ENCODE measurements at places on chromosomes 1 and 21.

GRCh38 chr1:71823708-71824305 lies 458.5 kb downstream of the NEGR1 start:
- no peak for DNase-seq

GRCh38 chr1:14949270-14949835 lies 204.2 kb upstream of the TMEM51 start:
- no peak for DNase-seq

DNA sequence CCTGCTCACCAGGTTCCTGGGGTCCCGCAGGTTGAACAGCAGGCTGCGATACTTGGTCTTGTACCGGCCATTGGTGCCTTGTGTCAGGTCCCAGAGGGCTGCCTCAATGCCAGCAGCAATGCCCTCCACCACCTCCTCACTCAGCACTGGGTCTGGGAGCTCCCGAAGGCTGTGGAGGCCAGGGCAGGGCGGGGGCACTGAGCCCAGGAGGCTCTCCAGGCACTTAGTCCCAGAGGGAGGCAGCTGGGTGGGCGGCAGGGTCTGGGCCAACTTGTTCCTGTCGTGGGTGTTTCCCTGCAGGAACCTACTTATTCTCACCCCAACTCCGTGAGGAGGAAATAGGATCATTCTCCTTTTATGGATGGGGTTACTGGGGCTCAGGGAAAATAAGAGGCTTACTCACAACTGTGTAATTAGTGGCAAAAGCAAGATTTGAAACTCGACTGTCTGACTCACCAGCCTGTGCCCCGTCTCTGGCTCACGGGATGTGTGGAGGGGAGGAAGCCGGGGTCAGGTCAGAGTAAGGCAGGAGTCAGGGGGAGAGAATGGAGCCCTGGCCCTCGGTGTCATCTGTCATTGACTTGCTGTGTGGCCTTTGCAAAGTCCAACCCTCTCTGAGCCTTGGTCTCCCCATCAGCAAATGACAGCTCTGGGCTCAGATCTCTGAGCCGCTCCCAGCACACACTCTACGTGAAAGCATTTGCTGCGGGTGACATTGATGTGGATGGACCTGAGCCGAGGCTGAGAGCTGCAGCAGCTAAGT lies 17.2 kb downstream of the SPOCD1 start:
- DNase-seq: no peak

DNA sequence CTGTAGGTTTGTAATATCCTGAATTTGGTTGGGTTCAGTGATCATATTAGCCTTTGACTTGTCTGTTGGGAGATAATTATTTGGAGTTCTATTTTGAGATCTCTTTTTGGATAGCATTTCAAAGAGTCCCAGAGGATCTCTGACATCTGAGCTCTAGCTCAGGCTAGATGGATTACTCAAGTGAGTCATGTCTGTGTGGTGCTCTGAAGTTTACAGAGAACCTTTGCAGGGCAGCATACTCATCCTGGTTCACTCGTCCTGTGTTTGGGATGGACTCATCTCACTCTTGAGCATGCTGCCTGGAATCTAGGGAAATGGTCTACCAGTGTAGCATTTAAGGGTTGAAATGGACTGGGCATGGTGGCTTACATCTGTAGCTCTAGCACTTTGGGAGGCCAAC lies 29.4 kb upstream of the BMP8A start:
- DNase-seq: no peak

DNA sequence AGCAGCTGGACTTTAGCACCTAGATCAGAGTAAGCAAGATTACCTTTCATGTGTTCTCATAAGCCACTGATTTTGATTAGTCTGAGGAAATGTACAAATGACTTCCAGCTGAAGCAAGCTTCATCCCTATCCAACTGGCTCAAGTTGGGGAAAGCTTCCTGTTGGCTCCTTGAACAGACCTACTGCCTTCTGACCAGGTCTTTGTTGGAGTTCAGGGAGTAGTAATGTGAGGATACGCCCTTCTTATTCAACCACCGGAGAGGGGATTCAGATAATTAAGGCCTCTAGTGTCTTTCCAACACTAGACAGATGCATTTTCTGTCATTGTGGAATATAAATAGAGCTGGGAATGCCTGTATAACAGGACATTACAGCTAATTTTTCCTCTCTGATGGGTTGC lies 268.9 kb downstream of the TGFB2 start:
- no peak for DNase-seq

DNA sequence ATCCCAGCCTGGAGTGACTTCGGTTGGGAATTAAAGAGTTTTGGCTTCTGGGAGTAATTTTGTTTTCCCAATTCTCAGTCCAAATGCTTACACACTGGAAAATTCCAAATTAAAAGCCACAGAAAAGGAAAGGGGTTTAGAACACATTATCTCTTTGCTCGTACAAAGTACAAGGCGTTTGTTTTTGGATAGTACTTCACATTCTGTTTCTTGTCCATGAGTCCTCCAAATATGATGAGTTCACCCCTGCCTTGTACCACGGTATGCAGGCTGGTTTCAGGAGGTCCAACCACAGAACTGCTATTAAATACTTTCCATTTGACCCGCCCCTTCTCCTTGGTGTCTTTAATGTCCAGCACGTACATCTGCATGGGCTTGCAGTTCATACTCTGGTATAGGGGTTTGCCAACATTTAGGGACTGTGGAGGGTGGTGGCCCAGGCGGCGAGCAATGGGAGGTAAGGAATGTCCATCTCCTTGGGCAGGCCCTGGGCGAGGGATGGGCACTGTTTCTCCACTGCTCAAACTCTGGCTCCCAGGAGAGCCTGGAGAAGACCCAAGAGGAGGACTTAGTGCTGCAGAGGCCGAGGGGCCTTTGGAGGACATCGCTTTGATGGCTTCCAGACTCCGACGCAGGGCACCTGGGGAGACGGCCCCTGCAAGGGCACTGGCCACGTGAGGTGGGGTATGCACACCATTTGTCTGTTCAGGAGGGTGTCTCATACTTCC lies 13.7 kb upstream of the CPLANE2 start:
- DNase-seq: no peak

- no peak for DNase-seq
Measured at GRCh38 chr1:29312469-29313461, 76.4 kb downstream of the PTPRU start.

GRCh38 chr21:34594566-34595234 lies 20.2 kb downstream of the RCAN1 start:
- no peak for DNase-seq

DNA sequence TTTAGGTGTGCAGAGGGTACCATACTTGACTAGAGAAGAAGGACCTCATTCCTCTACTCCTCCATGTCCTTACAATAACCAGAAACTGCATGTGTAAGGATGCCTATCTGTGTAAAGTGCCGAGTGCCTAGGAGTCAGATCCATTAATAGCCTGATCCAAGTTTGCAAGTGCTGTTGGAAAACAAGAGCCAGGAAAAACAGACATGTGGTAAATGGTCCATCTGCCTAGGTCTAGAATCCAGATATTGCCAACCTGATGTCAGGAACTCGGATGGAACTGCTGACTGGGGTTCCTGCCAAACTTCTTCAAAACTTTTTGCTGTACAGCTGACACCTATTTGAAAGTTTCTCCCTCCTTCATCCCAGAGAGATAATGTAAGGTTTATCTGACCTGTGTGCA lies 239.4 kb upstream of the CAMK1G start:
- no peak for DNase-seq

DNA sequence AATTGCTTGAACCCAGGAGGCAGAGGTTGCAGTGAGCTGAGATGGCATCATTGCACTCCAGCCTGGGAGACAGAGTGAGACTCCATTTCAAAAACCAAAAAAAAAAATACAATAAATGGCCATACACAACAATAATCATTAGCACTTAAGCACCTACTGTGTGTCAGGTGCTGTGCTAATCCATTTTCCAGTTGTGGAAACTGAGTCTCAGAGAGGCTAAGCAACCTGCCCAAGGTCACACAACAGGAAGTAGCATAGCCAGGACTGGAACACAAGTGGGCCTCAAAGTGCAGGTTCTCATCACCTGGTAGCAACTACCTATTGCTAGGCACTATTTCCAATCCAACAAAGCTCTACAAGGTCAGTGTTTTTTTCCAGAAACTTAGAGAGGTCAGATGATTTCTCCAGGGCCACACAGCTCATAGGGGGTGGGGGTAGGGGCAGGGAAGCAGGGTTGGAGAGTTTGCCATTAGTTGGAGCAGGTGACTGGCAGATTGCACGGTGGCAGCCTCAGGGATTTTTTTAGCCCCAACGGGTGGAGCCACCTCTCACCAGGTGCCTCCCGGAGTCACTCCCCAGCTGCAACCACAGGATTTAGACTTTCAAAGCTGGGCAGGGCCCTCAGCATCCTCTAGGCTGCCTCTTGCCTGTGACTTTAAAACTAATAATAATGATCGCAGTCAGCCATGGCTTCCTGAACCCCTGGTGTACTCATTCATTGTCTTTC lies 52.5 kb upstream of the ID3 start:
- no peak for DNase-seq
